Foreskin melanocyte (primary cell): ENCODE measurements at places on chromosomes 1 and 21.

DNA sequence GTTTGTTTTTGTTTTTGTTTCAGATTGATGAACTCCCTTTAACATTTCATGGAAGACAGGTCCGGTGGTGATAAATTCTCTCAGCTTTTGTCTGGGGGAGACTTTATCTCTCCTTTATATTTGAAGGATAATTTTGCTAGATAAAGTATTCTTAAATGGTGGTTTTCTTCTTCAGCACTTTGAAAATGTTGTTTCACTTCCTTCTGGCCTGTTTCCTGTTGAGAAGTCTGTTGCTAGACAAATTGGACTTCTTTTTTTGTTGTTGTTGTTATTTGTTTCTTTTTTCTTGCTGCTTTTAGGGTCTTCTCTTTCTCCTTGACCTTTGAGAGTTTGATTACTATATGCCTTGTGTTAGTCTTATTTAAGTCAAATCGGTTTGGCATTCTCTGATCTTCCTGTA, 50.8 kb downstream of the CRP start:
- DNase-seq = no peak

GRCh38 chr1:116525440-116525839, 45.4 kb downstream of the CD58 start:
- no peak for DNase-seq

DNA sequence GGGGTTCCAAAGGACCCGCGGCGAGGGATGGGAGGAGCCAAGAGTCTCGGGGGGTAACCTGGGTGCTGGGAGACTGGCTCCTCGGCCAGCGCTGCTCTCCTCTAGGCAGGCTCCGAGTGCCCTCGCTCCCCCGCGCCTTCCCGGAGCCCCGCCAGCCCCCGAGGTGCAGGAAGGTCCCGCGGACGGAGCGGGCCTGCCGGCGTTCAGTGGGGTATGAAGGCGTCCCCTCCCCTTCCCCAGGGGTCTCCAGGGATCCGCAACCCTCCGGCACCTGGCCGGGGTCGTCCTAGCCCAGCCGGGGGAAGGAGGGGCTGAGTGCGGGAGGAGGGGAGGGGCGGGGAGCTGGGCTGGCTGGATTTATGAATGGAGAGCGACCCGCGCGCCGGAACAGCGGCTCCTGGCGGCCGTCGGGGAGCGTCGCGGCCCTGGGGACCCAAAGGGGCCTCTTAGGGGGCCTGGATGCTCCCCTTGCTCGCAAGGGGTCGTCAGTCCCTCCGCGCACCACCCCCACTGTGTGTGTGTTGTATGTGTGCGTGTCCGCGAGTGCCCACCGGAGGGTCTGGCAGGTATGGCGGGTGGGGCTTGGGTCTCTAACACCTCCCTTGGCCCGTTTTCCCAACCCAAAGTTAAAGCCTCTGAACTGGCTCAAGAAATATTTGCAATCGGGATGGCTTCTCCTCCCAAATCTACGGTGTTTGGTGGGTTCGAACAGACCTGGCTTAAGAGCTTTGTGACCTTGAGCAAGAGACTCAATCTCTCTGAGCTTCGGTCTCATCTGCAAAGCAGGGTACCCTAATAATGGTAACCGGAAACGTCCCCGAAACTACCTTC, 642 bp downstream of the HCRTR1 start:
- no peak for DNase-seq

DNA sequence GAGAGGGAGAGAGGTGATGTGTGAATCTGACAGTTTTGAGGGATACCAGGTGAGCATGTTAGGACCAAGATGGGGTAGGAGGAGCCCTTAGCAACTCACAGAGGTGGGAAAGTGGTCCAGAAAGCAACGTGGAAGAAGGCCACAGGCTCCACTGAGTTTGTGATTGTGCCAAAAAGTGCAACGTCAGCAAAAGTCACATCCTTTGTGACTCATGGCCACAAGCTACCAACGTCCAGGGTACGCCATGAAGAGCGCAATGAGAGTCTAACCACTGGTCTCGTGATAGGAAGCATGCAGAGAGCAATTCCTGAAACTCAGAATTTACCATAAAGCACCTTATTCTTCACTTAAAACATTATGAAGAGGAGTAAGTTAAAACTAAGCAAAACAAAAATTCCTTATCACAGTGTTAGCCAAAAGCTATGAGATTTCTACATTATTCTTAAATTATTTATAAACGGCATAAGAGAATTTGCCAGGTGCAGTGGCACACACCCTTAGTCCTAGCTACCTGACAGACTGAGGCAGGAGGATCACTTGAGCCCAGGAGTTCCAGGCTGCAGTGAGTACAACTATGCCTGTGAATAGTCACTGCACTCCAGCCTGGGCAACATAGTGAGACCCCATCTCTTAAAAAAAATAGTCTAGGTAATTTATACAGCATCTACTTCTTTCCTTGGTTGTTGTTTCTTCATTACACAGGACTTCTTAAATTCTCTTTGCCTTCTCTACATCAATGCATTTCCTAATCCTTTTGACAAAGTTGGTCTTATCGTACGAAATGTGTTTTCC, 55.2 kb downstream of the COLGALT2 start:
- DNase-seq = no peak

DNA sequence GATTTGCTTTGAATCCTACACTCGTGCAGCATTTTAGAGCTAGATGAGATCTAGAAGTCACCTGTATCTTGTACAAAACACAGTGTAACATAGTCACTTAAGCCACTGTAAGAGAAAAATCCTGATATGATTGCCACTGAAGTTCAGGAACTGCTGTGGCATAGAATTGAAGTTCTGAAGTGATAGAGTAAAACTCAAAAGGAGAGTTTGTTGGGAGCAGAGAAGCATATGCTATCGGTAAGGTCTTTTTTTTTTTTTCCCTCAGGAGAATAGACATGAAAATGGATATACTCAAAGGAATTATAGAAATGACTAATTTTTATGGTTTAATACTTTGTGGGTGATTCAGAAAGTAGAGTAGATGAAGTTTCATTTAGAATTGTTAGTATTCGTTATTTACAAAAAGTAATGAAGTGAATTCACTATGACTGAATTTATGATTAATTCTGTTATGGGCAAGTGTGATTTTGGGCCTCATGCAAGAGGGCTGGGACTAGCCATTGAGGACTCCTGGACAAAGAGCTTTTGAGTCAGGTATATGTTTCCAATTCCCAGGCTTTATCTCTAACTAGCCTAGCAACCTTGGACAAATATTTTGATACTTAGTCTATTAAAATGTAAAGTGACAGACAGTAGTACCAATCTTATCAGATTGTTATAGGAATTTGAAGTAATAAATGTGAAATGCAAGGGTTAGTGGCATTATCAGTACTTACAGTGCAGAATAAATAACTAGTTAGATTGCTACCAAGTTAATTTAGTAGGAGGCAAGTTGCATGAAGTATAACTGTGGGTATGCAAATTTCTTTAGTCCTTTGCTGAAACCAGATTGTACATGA, 3.1 kb downstream of the KCTD3 start:
- no peak for DNase-seq

DNA sequence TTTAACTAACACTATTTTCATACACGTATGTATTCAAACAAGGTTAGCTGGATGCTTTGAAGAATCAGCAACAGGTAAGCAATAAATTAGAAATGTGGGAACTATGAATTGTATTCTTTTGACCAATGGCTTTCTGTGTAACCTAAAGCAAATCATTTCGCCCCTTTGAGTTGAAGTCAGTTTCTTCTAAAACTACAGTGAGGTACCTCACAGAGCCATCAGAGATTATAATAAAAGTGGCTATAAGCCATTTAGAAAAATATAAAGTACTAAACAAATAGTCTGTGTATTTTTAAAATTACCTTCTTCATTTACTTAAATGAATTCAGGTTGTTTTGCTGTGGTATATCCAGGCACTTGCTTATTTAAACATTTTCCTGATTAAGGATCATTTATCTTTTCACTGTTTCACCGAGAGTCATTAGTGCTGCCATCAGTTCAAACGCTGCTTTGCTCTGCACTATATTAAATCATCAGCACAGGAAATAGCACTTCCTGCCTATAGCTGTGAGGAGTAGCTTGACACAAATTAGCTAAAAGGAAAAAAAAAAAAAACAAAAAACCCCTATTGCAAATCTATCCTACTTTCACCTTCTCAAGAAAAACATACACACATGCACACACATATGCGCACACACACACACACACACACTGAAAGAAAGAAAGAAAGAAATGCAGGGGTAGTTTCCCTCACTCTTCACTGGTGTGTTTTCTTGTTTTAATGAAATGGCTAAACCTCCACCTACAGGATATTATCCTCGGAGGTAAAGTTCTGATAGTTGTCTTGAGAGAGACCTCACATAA, 39.8 kb upstream of the C1orf105 start:
- no peak for DNase-seq

DNA sequence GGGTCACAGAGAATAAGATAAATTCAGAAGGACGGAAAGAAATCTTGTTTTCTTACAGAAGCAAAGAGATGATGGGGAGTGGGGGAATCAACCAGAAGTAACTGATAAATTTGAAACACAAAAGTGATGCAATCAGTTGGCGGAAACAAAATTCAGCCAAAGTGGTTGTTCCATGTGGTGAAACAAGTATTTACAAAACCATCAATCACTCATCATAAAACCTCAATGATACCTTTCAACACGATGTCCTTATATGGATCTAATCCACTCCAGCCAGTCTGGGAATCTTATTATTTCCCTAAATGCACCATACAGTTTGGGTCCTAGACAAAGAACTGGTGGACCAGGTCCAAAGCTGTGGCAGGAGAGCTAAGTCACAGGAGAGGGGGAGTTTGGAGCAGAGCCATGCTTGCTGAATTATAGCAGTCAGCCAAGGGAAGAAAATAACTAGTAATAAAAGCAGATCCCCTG, 303.8 kb upstream of the LRRC7 start:
- no peak for DNase-seq
